ENCODE measurements at places on chromosomes 11 and 22.
A peak's percentile ranks its signal among the peaks of the same experiment; 100 is the strongest.

DNA sequence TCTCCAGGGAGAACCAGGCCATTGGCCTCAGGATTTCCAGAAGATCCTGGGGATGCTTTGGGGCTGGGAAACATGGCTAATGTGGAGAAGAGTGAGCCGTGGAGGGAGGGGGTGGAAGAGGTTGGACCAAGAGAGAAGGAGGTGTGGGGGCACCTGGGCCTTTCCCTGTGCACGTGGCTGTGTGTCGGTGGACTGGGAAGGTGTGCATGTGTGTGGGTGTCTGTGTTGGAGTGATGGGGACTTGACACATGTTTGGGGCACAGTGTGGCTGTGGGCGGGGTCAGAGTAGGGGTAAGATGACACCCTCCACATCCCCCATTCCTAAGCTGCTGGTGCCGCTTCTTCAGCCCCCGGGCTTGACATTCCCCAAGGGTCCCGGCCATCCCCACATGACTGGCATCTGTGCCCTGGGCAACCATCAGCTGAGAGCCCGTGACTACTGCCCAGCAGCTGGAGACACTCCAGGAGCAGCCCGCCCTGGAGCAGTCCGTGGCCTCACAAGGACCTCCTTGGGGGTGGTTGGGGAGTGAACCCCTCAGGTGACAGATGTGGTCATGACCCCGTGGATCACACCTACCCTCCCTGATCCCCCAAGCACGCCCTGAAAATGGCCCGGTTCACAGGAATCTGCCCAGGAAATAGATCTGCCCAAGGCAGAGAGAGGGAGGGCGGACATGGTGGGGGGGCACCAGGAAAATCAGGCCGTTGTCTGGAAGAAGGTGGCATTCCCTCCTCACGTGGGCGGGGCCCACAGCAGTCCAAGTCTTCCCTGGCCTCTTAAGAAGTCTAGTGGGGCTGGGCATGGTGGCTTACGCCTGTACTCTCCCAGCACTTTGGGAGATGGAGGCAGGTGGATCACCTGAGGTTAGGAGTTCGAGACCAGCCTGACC, 34.8 kb upstream of the SOX10 start:
- DNase-seq = no peak

- no peak for DNase-seq
Observed at GRCh38 chr11:32154275-32154674, 63.4 kb downstream of the RCN1 start.

GRCh38 chr22:31748490-31748889, 1.4 kb downstream of the PRR14L start:
- no peak for DNase-seq

- DNase-seq = no peak
Observed at GRCh38 chr11:112958670-112959069, 2.5 kb upstream of the NCAM1 start.

DNA sequence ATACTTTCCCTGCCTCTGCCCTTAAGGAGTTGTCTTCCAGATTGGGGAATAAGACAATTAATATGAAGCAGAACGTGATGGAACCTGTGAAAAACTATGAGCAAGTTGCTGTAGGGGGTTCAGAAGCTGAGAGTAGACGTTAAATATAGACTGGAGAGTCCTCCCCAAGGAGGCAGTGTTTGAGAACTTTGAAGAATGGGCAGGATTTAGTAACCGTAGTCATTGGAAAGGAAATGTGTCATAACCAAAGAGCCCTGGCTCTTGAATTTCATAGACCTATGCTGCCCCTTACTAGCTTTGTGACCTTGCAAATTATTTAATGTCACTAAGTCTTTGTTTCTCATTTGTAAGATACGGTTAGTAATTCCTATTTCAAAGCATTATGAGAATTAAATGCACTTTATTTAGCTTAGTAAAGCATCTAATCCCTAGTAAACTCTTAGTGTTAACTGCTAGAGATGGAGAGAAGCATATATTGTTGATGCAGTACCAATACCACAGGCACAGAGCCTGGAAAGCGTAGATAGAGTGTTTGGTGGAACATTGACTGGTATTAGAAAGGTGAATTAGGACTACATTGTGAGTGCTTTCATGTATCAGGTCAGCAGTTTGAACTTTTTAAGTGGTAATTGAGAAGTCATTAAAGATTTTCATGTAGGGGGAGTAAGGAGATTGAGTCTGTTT, 54.1 kb downstream of the MCAM start:
- DNase-seq = peak; percentile 45

DNA sequence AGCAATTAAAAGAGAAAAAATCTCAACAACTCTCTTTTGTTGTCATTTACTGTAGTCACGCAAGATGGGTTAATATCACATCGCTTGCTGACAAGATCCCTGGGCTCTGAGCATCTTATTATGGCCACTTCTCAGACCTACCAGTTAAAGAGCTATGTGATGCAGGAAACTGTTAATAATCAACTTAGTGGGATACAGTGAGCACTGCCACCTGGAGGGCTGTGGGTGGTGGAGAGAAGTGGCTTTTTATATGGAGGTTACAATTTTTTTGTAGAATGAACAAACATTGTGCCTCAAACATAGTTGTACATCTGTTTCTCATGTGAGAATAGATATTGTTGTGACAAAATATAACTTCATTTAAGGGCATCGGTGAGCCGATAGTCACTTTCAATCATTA, 181.0 kb downstream of the TENM4 start:
- no peak for DNase-seq

GRCh38 chr11:70325824-70326223, 55.3 kb downstream of the PPFIA1 start:
- no peak for DNase-seq

- DNase-seq = no peak
Observed at GRCh38 chr11:65792456-65792855, 5.6 kb downstream of the OVOL1 start.

GRCh38 chr11:12270215-12270797, 107.1 kb upstream of the PARVA start:
- DNase-seq = no peak

- DNase-seq = no peak
Observed at GRCh38 chr11:71580057-71581003, 2.3 kb downstream of the KRTAP5-11 start.

DNA sequence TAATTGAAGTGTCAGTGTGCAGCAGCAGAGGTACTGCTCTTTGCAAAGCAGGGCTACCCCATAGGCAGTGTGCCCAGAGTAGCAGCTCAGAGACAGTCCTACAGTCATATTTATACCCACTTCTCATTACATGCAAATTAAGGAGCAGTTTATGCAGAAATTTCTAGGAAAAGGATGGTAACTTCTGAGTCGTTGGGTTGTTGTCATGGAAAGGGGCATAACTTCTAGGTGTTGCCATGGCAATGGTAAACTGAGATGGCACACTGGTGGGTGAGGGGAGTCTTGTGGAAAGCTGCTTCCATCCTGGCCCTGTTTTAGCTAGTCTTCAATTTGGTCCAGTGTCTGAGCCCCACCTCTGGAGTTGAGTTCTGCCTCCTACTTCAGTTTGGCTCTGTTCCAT, 77.4 kb downstream of the MN1 start:
- no peak for DNase-seq

GRCh38 chr22:42343531-42344081, 73.2 kb upstream of the TCF20 start:
- DNase-seq = no peak

DNA sequence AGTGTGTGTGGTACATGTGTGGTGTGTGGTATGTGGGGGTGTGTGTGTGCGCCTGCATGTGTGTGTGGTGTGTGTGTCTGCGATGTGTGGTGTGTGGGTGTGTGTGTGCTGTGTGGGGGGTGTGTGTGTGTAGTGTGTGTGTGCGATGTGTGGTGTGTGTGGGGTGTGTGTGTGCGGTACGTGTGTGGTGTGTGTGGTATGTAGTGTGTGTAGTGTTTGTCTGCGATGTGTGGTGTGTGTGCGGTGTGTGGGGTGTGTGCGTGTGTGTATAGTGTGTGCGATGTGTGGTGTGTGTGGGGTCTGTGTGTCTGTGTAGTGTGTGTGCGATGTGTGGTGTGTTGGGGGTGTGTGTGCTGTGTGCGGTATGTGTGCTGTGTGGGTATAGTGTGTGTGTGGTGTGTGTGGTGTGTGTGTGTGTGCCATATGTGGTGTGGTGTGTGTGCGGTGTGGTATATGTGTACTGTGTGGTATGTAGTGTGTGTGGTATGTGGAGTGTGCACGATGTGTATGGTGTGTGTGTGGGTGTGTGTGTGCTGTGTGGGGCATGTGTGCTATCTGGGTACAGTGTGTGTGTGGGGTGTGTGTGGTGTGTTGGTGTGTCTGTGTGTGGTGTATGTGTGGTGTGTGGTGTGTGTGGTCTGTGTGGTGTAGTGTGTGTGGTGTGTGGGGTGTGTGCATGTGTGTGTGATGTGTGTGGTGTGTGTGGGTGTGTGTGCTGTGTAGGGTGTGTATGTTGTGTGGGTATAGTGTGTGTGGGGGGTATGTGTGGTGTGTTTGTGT, 5.7 kb upstream of the PPP6R2 start:
- no peak for DNase-seq

DNA sequence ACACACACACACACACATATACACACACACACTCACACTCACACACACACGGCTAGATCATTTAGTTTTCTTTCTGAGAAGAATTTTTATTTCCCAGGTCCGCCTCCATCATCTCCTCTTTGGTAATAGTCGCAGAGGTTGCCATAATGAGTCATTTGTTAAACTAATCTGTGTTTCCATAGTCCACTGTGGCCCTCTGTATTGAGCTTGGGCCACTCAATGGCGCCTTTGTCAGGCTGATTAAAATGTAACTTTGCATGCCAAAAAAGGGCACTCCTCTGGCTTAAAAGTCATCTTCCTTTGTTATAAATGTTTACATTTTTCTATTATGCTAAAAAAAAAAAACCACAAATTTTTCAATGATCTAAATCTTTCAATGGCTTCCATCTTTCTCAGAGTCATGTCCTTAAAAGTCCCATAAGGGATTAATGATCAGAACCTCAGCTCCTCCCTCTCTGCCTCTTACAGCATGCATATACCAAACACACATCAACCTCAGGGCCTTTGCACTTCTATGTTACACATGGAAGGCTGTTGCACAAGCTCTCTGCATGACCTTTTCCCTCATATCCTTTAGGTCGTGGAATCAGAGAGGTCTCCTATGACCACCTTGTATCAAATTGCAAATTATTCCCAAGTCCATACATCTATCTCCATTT, 35.3 kb downstream of the EHF start:
- DNase-seq = no peak

- DNase-seq = no peak
Observed at GRCh38 chr11:88295028-88295427, 42.5 kb downstream of the CTSC start.

DNA sequence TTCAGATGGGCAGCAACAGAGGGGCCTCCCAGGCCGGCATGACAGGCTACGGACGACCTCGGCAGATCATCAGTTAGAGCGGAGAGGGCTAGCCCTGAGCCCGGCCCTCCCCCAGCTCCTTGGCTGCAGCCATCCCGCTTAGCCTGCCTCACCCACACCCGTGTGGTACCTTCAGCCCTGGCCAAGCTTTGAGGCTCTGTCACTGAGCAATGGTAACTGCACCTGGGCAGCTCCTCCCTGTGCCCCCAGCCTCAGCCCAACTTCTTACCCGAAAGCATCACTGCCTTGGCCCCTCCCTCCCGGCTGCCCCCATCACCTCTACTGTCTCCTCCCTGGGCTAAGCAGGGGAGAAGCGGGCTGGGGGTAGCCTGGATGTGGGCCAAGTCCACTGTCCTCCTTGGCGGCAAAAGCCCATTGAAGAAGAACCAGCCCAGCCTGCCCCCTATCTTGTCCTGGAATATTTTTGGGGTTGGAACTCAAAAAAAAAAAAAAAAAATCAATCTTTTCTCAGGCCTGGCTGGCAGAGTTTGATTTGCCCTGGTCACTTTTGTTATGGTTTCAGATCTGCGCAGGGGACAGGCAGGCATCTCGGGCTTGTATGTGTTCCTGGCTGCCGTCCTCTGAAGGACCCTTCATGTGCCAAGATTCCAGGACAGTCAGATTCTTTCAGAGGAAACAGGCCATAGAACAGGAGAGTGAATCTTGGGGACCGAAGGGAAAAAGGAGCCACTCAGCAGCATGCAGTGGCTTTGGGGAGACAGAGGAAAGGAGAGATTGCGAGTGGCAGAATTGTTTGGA, 5.3 kb downstream of the TAGLN start:
- no peak for DNase-seq

DNA sequence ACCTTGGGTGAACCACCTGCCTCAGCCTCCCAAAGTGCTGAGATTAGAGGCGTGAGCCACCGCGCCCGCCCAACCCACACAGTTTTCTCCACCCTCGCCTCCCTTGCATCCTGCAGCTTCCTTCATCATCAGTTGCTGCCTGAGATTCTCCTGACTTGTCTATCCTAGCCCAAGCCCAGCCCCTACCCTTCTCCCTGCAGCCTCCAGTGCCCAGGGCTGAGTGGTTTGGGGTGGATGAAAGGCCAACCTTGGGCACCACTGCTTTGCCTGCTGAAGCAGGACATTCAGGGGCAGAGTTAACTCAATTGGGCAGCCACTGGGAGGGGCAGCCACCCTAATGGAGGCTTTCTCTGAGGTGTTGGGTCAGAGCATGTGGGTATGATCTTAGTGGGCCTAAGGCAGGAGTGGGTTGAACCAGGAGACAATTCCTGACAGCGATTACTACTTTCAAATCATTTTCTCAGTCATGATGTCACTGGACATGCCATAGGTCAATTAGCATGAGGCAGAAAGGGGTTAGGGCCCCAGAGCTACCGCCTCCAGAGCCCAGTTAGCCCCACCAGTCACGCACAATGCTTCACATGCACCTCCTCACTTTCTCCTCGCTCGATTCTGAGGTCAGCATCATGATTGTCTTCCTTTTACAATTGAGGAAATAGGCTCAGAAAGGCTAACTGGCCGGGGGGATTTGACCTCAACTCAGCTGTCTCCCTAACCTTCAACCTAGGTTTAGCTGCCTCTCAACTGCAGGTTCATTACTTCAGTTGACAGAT, 1.0 kb upstream of the FKBP2 start:
- no peak for DNase-seq

DNA sequence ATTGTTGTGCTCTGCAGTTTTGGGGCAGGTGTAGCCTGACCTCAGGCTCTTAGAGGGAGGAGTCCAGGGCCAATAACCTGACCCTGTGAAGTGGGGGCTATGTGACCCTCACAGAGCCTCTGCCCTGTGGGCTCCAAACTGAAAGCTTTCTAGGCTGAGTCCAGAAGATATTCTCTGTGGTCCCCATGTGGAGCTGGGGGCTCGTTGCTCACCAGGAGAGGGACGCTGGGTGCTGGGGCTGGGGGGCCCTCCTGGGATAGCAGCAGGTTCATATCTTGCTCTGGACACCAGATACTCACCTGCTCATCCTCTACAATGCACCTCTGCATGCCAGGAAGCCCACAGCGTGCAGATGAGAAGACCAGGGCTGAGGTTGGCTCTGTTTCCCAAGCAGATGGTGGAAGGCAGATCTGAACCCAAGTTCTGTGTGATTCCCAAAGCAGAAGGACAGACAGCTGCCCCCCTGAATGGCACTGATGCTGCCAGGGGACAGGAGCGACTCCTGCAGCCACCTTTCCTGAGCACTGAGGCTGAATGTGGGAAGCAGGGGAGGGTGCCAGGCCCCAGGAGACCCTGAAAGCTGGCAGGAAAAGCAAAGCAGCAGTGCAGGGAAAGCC, 1022.0 kb downstream of the TBC1D22A start:
- no peak for DNase-seq

DNA sequence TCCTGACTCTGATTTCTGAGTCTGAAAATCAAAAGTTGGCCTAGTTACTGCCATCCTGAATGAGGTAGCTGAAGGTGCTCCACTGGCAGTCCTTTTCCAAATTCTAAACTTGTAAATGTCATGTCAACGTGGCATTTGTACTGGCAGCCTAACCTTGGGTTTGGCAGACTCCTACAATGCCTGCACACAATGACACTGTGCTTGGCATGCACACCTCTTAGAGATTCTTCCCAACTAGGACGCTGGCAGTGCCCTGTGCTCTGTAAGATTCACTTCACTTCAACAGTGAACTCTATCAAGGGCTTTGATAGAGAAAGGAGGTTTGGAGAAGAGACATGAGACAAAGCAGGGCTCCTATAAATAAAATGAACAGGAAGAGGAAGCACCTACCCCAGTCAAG, 21.9 kb upstream of the PPP2R1B start:
- DNase-seq = no peak
